ENCODE measurements at places on chromosomes 5 and 9.

DNA sequence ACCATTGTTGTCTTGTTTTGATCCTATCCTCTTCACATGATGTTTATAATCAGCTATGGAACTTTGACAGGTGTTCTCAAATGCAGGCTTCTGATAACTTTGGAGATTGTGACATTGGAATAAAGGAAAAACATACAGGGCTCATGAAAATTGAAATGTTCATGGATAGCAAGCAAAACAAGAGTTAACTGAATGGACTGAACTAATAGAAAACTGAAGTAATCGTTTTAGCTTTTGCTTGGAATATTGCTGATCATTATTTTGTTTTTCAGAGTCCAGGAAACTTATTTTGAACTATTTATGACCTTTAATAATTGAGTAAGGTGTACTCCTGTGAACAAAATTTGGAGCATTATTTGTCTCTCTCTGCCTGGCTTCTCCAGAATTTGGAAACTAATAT lies 436.7 kb upstream of the CDH9 start:
- no peak for DNase-seq

GRCh38 chr5:116740771-116741170 lies 166.1 kb upstream of the SEMA6A start:
- no peak for DNase-seq

- no peak for DNase-seq
Measured at GRCh38 chr5:51997949-51998348, 614.7 kb downstream of the ISL1 start.

DNA sequence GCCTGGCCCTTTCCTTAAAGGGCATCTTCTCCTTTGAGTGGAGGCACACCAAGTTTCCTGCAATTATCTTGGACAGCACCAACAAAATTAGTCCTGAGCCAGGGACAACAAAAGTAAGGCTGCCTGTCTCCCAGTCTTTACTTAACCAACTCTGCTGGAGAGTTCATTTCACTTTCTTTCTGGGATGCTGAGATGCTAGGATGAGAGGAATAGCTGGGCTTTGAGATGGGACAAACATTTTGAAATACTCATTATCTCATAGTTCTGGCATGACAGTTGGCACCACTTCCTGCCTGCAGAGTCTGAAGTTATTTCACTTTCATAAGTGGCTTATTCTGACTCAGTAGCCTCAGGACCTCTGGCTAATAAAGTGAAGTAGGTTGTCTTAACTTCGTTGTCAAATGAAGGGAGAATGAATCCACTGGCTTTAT lies 157.0 kb downstream of the C9orf152 start:
- no peak for DNase-seq

GRCh38 chr5:168136340-168136739 lies 155.1 kb upstream of the WWC1 start:
- no peak for DNase-seq

GRCh38 chr9:98121058-98121457 lies 2.0 kb upstream of the TRIM14 start:
- no peak for DNase-seq

- DNase-seq = no peak
Measured at GRCh38 chr9:22240619-22241018, 206.0 kb upstream of the DMRTA1 start.

GRCh38 chr5:63439537-63439936 lies 522.7 kb downstream of the HTR1A start:
- DNase-seq = no peak

DNA sequence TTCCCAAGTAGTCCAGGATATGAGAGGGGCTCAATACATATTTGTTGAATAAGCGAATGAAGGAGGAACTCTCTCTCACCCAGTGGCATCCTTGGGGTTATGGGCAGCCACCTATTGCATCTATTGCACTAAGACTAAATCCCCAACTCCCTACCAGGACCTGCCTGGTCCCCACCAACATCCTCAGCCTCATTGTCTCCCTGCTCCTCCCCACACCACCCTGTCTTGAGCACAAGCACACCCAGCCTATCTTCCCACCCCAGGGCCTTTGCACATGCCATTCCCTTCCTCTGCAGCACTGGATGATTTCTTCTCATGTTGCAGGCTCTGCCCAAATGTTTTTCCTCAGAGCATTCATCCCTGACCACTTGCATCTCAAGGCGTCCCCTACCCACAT lies 133.8 kb downstream of the BARX1 start:
- DNase-seq = no peak

DNA sequence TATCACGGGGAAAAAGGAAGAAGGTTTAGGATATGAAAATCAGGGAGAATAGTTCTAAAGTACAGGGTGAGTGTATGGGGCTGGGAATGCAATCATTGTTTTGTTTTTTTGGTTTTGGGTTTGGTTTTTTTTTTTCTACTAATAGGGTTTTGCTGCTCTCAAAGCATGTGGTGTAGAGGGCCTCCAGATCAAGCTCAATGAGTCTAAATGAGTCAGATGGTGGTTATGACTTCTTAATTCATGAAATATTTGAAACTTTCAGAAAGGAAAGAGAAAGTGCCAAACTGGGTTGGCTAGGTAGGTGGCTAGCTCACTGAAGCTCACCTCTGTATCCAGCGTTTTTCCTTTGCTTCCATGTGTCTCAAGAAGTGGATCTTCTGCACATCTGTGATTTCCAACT lies 10.7 kb downstream of the OR1L8 start:
- no peak for DNase-seq

DNA sequence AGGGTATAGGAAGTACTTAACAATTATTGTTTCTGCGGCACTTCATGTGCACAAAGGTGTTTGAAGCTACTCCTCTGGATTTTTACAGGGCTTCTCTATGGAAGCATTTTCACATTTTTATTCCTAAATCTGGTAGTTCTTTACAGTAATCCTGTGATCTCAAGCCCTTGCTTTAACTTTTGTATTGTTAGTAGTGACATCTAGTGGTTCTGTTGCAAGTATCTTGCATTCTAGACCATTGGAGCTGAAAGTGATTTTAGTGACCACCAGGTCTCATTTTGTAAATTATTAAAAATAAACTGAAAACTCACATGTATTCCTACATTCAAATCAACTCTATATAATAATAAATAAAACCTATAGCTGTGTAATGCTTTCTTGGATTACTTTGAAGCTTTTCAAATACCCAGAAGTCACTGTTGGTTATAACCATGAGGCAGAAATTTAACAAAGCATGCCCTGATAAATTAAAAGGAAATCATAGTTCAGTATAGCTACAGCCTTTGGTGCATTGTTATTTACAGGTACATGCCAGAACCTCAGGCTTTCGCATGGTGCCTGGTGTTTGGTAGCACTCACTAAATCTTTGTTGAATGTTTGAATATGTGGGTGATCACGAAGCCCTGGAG lies 18.9 kb downstream of the RPS23 start:
- DNase-seq = no peak

- peak; percentile 3 for DNase-seq
Measured at GRCh38 chr5:161064781-161065180, 212.8 kb upstream of the ATP10B start.

DNA sequence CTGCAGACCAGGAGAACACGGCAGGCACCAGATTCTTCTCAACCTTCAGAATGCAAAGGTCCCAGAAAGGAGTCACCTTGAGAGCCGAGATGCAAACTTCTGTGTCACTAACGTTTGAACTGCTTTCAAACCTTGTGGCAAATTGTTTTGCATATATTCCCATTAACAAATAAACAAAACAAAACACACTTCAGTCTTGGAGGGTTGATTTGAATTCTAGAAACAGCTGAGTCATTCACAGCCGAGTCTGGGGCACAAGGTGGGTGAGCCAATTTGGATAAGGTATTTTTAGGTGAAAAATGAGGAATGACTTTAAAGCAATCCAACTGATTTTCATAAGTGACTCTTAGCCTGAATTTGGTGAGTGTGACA lies 38.8 kb upstream of the ANKRD33B start:
- no peak for DNase-seq

GRCh38 chr9:86614871-86615849 lies 260.9 kb upstream of the TUT7 start:
- DNase-seq = no peak

DNA sequence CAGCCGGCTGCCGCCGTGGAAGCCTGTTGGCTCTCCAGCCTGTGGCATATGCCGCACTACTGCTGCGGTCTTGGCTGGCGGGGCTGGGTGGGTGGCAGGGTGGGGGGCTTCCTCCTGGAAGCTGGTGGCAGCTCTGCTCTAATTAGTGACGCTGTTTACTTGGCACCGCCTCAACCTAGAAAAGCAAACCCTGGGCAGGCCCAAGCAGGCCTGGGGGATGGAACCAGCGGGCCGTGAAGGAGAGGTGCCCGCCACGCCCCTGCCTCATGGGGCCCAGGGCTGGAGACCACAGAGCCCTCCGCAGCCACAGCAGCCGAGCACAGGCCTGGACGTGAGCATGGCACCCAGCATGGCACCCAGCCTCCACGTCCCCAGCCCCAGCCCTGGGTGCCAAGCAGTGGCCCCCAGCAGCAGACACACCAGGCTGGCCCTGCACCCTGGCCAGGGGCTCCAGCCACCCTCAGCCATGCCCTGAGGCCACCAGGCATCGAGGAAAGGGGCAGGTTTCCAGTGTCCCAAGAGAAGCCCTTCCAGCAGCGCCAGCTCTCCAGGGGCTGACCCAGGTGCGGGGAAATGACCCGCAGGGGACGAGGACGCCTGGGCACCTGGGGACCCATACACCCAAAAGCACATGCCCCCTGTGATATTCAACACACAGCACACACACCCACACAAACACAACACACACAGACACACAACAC lies 5.4 kb upstream of the CCDC187 start:
- no peak for DNase-seq

GRCh38 chr5:108801776-108802175 lies 54.1 kb downstream of the FER start:
- DNase-seq = no peak

DNA sequence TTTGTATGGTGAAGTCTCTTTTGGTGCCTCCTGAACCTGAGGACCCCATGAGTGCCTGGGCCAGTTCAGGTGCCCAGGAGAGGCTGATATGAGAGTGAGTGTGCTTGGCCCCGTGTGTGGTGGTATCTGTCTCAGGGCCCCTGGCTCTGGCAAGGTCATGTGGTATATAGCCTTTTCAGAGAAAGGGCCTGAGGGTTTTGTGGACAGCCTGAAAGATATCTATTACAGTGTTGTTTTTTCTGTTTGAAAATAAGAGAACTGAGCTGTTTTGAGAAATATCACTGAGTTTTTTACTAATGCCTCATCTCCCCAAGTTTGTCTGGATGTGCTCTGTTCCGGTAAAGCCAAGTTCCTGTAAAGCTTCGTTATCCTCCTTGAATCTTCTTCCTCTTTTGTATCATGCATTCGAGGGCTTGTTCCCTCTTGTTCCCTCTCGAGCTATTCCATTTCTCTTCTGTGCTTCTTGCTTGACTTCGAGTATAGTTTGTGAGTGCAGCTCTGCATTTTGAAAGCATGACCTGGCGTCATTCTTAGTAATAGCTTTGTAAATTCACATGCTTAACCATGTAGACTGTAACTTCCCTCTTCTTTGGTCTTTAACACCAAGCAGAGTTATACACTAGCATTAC lies 122.3 kb downstream of the MAST4 start:
- DNase-seq = no peak

- no peak for DNase-seq
Measured at GRCh38 chr5:34053571-34054399, 10.8 kb upstream of the C1QTNF3 start.

All from putamen (tissue), 1 donor.